Activated CD8-positive, alpha-beta memory T cell treated with anti-CD3 and anti-CD28 coated beads, Interleukin-2, amount 10 ng/mL, durations not matched to agents 7 days and 5 days (primary cell): ENCODE measurements at places on chromosomes 3 and 15. TPM values are rescaled to one million over a fixed set of nuclear protein-coding genes. Genes with fewer than 3 reads are reported as not detected.
A peak's percentile ranks its signal among the peaks of the same experiment; 100 is the strongest.

Gene FBXW12
- total RNA-seq = not detected

Gene RAB6B
- total RNA-seq = 1.0 TPM

Gene GHRL
- total RNA-seq = not detected

Gene GUCA1C
- total RNA-seq = not detected

Gene SENP5
- total RNA-seq = 39.8 TPM

Gene PROK2
- total RNA-seq = 3.1 TPM

Gene CORO2B
- total RNA-seq = not detected

Gene TPM1
- total RNA-seq = 5.5 TPM

Gene SKIC8
- total RNA-seq = 40.5 TPM

Gene ZNF717
- total RNA-seq = 10.7 TPM

Gene STARD5
- total RNA-seq = 4.8 TPM

Gene CYP8B1
- total RNA-seq = not detected

Gene ITIH1
- total RNA-seq = not detected

Gene KIF23
- 81.1 TPM for total RNA-seq

Gene HYAL1
- total RNA-seq = 0.14 TPM

DNA sequence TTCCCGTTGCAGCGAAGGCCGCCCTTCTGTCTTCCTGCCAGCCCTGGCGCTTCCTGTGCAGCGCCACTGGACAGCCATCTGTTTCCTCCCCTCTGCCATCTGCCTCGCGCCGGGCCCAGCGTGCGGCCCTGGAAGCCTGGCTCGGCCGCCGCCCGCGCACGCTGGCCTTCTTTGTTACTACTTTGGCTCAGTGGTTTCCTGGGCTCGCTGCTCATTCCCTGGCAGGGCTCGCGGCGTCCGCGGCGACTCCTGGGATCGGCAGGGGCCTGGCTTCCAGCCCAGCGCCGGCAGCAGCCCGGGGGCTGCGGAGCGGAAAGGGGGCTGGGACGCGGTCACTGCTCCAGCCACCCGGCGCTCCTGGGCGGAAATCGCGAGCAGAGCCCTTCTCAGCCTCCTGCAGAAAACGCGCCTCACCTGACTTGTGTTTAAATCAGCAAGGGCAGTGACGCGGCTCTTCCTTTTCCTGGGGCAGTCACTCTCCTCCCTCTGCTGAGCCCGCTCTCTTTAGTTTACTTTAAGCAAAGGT, 10.0 kb downstream of the CMTM7 start:
- DNase-seq = peak; percentile 81

- peak; percentile 92 for DNase-seq
Observed at GRCh38 chr15:75452364-75452864, 924 bp upstream of the SIN3A start.

GRCh38 chr3:135271177-135272025, 476.3 kb downstream of the EPHB1 start:
- DNase-seq = no peak

- DNase-seq = no peak
Observed at GRCh38 chr3:194133661-194134230, 2.2 kb upstream of the HES1 start.

- DNase-seq = no peak
Observed at GRCh38 chr3:112746675-112747280, 99.9 kb downstream of the CD200R1L start.

GRCh38 chr3:170149016-170149415, 32.5 kb downstream of the PHC3 start:
- DNase-seq = no peak

DNA sequence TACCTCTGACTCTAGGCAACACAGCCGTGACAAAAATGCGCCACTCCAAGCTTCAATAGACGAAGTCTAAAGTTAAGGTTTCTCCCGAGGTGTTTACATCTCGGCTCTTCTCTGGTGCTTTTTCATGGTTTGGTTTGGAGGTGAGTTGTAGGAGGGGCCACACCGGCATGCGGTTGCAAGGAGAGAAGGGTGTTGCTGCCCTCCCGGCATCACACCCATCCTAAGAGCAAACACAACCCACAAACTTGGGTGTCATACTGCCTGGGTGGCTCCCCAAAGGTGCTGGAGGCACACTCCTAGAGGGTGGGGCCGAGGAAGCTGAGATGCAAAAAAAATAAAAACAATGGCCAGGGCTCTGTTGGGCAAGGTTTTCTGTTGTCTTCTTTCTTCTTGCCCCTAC, 225.2 kb upstream of the ICE2 start:
- peak; percentile 66 for DNase-seq

DNA sequence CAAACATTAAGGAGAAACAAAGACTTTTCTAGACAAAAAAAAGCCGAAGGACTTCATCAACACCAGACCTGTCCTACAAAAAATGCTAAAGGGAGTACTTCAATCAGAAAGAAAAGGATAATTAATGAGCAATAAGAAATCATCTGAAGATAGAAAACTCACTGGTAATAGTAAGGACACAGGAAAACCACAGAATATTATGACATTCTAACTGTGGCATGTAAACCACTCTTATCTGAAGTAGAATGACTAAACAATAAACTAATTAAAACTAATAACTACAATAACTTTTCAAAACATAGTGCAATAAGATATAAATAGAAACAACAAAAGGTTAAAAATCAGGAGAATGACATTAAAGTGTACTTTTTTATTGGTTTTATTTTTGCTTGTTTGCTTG, 584.5 kb upstream of the CCDC54 start:
- DNase-seq = no peak

DNA sequence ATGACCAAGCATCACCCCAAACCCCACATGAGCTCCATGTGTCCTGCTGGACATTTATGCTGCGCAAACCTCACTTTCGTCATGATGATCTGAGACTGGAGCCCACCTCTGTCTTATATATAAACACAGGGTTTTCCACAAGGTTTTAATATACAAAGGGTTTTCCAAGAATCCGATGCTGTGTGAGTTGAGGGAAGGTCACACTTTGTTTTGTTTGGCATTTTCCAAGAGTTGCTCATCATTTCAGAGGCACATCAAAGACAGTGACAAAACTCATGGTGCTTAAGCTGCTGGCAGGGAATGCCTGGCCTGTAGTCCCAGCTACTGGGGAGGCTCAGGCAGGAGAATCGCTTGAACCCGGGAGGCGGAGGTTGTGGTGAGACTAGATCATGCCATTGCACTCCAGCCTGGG, 20.0 kb downstream of the EFCC1 start:
- DNase-seq = no peak

DNA sequence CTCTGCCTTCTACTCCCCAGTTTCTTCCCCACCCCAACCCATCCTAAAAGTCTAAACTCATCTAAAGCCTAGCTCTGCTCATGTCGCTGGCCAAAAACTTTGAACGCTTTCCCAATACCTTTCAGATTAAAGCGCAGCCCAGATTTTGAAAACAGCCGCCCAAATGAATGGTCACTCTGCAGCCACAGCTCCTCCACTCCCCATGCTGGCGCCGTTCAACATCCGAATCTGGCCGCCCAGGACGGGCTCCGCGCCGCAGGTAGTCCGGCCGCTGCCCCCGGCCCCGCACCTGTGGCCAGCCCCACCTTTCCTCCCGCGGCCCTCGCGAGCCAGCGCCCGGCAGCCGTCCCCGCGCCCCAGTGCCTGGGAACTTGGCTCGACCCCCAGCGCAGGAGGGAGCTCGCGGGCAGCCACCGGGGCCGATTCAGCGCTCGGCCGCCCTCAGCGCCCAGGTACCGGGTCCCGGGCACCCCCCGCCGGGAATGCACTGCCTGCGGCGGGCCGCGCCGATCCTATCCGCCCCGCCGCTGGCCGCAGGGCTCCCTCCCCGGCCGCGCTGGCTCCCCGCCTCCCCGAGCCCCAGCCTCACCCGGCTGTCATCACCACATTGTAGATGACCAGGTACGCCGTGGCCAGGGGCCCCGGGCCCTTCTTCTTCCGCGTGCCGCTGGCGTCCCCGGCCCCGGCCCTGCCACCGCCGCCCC, 417 bp downstream of the HACD2 start:
- DNase-seq = no peak

DNA sequence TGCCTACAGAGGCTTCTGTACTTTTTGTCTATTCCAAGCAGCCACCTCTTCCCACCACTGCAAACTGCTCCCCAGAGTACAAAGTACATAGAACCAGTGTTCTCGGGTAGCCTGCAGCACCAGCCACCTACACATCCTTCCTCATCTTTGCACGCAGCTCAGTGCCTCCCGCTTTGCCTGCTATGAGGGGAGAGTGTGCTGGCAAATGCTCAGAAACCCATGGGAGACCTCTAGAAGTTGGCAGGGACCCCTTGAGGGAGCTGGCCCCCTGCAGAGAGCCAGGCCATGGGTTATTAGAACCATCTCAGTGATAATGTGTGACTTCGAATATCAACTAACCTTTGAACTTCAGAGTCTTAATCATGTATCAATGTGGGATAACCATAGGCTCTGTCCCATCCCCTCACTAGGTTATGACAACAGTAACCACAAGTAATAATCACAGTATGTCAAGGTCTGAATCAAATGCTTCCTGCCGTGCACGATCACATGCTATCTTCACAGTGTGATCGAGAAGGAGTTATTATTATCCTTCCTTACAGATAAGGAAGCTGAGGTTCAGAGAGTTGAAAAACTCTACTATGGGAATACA, 22.8 kb upstream of the SMAD3 start:
- no peak for DNase-seq

- no peak for DNase-seq
Observed at GRCh38 chr15:51260202-51260601, 78.2 kb downstream of the CYP19A1 start.

GRCh38 chr3:58179235-58180098, 31.3 kb downstream of the DNASE1L3 start:
- DNase-seq = no peak

GRCh38 chr3:153910387-153910786, 210.8 kb upstream of the ARHGEF26 start:
- no peak for DNase-seq

GRCh38 chr15:64001148-64001547, 45.1 kb downstream of the DAPK2 start:
- DNase-seq = no peak

DNA sequence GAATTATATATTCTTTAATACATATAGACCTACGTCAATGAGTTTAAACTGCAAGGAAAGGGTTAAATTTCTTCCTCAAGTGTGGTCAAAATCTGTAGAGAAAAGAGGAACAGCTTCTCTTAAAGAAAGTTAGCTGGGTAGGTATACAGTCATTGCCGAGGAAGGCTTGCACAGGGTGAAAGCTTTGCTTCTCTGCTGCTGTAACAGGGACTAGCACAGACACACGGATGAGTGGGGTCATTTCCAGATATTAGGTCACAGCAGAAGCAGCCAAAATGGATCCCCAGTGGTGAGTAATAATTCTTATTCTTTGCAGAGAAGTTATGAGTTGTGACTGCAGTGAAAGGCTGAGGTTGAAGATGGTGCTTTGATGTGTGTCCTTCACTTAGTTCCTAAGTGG, at the start of gene CD86:
Gene CD86, plus strand, starts transcription at position 148 of the 400 bp plus-strand sequence. Its CDS starts 128 bp downstream, at position 276.
- no peak for DNase-seq

DNA sequence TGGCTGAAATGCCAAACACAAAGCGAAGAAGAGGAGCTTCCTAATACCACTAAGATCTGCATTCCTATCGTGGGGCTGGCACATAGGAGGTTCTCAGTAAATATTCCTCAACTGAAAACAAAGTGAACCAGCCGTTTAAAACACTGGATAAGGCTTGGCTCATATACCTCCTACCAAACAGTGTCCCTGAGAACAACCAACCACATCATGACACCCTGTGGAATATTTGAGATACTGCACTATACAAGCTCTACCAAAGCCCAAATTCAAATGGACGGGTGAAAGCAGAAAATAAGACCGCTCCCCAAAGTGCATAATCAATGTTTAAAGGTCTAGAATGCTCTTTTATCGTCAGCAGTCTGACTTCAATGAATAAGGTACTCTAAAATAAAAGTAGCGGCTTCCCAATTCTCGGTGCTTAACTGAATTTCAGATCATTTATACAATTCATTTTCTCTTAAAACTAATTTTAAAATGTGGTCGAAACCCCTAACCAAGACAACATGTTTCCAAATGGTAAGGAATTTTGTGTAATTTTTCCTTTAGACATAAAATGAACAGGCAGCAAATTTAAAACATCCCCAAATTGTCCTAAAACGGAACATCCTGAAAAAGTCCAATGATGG, 425.8 kb downstream of the ERC2 start:
- no peak for DNase-seq

DNA sequence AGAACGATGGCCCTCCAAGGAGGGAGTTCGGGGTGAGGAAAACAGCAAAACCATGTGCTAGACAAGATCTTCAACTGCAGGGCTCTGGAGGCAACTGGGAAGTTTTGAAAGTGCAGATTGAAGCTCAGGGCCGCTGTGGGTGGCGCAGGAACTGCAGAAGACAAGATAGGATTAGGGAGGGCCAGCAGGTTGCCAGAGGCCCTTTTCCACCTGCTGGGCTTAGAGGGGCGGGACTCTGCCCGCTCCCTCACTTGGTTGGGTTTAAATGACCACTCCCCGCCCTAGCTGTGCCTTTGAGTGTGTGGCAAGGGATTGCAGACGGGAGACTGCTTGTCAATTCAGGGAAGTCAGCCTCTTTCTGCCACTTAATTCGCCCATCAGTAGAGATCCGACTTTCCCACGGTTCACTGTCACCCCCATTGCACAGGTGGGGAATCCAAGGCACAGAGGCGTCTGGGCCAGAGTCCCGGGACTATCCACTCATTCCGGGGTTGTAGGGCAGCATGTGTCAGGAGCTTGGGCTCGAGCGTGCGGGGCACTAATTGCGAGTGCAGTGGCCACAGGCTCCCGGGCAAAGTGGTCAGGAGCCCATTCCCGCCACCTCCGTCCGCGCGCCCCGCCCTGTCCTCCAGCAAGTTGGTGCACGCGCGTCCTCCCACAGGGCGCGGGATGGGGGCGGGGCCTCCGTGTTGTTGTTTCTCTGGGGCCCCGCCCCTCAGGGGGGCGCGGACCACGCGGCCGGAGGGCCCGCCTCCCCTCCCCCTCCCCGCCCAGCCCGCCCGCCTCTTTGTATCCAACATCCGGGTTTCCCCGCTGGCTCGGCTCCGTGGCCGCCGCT, at the start of gene ACVR2B:
Gene ACVR2B, plus strand, starts transcription at position 816 of the 838 bp plus-strand sequence. CDS start 433 bp downstream, outside the sequence.
- peak; percentile 85 for DNase-seq

GRCh38 chr3:117036259-117036799, 326.8 kb downstream of the TUSC7 start:
- no peak for DNase-seq

DNA sequence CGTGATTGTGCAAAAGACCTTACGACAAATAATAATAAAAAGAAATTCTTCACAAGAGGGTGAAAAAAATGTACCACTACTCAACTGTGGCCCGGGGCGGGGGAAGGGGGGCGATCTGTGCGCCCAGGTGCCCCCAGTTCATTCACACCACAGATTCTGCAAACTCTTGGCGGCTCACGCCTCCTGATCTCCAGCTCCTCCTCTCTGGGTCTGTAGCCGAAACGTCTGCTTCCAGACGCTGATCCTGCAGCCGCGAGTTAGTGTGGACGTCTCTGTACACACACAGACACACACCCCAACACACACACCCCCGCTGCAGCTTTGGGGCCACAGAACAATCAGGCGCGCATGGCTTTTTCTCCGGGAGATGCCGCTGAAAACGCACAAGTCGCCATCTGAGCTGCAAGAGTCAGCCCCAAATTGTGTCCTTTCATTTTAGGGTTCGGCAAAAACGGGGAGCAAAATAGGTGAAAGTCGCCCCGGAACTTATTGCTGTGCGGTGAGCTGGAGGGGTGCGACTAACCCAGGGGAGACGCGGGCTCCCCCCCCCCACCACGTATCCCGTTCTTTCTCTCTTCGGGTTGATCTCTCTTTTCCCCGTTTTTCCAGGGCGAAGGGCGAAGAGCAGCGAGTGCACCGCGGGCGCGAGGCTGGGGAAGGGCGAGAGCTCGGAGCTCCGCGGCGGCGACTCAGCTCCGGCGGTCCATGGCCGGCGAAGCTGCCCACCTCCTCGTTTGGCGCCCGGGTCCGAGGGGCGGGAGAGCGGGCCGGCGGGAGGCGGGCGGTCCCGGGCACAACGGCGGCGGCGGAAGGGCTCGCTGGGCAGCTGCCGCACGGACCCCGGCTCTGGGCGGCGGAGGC, 505 bp upstream of the WNT5A start:
- no peak for DNase-seq
